GM23248 (cell line): ENCODE measurements at places on chromosomes 7 and 10. TPM values are rescaled to one million over a fixed set of nuclear protein-coding genes. Genes with fewer than 3 reads are reported as not detected.

- H3K4me3 ChIP-seq = no peak overlapping the region
- peak; percentile 81 for DNase-seq
- H3K4me1 ChIP-seq = peaks cover 24% of the 10 kb centered on the region
- H3K27ac ChIP-seq = no peak overlapping the region
- H3K36me3 ChIP-seq = no peaks in the 10 kb centered on the region
- no peaks in the 10 kb centered on the region for H3K27me3 ChIP-seq
These were observed 42.6 kb downstream of the TYW1B start for GRCh38 chr7:72785166-72785955.

DNA sequence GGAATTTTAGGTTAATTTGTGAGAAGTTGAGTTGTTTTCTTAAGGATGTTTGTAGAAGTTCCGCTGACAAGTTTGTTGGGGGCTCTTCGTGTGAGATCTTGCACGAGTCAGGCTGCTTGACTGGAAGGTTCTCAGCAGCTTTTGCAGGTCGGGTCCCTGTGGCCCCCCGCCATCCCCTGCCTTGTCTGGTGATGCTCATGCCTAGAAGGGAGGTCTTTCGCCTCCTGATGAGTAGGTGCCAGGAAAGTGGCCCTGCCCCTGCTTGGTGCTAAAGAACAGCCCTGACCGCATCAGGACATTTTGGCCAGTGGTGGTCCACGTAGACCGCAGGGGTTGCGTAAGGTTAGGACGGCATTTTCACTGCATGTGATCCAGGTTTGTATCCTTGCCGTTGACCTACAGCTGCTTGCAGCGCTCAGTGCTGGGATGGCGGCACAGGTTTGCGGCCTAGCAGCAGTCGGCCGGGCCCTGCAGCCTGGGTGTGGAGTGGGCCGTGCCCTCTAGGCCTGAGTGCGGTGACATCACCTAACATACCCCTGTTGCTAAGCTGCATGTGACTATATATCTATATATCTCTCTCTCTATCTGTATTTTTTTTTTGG, 62.4 kb downstream of the DNAJB6 start:
- peaks cover 4% of the 10 kb centered on the region; the same call in 1 of the 2 replicates for H3K36me3 ChIP-seq
- peaks cover 28% of the 10 kb centered on the region for H3K4me1 ChIP-seq
- peak; percentile 17 for DNase-seq
- peak overlapping the region; percentile 54 for H3K4me3 ChIP-seq

DNA sequence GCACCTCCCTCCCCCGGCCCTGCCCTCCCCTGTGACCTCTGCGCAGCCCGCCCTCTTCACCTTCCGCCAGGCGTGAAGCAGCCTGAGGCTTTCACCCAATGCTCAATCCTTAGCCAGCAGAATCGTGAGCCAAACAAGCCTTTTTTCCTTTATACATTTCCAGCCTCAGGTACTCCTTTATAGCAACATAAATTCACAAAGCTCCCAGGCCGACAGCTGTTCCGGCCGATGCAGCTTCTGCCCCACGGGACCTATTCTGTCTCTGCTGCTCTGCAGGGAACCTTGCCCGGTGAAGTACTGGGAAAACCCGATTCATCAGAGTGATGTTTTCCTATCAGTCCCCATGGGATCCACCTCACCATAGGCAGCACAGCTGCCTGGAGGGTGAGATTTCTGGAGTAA, 87.4 kb downstream of the CHST15 start:
- peaks cover 18% of the 10 kb centered on the region for H3K27me3 ChIP-seq
- 0 out of 2 replicates have a peak, but pooled peaks cover under 1% of the 10 kb centered on the region for H3K4me1 ChIP-seq
- no peak overlapping the region for H3K27ac ChIP-seq
- no peaks in the 10 kb centered on the region for H3K36me3 ChIP-seq
- peak; percentile 40 for DNase-seq
- H3K4me3 ChIP-seq = no peak overlapping the region

GRCh38 chr7:75953431-75953830, 38.5 kb downstream of the POR start:
- H3K4me1 ChIP-seq = peaks cover 9% of the 10 kb centered on the region
- DNase-seq = no peak
- H3K36me3 ChIP-seq = peaks cover 9% of the 10 kb centered on the region; the same call in 1 of the 2 replicates

- H3K4me3 ChIP-seq = no peak overlapping the region
- no peak overlapping the region for H3K27ac ChIP-seq
- H3K36me3 ChIP-seq = no peaks in the 10 kb centered on the region
These were observed 578.6 kb upstream of the GALNT17 start for GRCh38 chr7:70553364-70553763.

Gene PTPRE
- 2.7 and 3.0 TPM in 2 replicates for total RNA-seq

Gene OPN1SW
- total RNA-seq = not detected in 2 replicates

Gene NODAL
- total RNA-seq = not detected in 2 replicates

Gene MLXIPL
- not detected in 2 replicates for total RNA-seq
